ENCODE measurements at places on chromosomes 11 and 22. TPM values are rescaled to one million over a fixed set of nuclear protein-coding genes. Genes with fewer than 3 reads are reported as not detected.

XKR3 gene
- not detected for total RNA-seq

KCNJ11 gene
- total RNA-seq: not detected

EFCAB6 gene
- total RNA-seq: 3.6 TPM

TEF gene
- total RNA-seq: 15.1 TPM

NCAM1 gene
- 35.1 TPM for total RNA-seq

TSPAN18 gene
- not detected for total RNA-seq

VSIG10L2 gene
- total RNA-seq: 0.22 TPM

FAM111B gene
- total RNA-seq: 22.4 TPM

SMTNL1 gene
- not detected for total RNA-seq

CRELD2 gene
- total RNA-seq: 180 TPM

ARHGAP20 gene
- 3.6 TPM for total RNA-seq

OR10A2 gene
- total RNA-seq: not detected

RCN1 gene
- total RNA-seq: 458 TPM

UBQLNL gene
- not detected for total RNA-seq

OR5M10 gene
- not detected for total RNA-seq

RASL10A gene
- not detected for total RNA-seq

CDC42BPG gene
- 0.11 TPM for total RNA-seq

RIC3 gene
- under 0.01 TPM for total RNA-seq

RASD2 gene
- total RNA-seq: under 0.01 TPM

RAB38 gene
- 3.4 TPM for total RNA-seq

PITPNM1 gene
- 16.5 TPM for total RNA-seq

KLHDC7B gene
- total RNA-seq: 0.11 TPM

SAA4 gene
- total RNA-seq: not detected

PYGM gene
- total RNA-seq: 0.33 TPM

SMIM38 gene
- 0.11 TPM for total RNA-seq

OR52H1 gene
- 1.1 TPM for total RNA-seq

OR6A2 gene
- 0.37 TPM for total RNA-seq

NELL1 gene
- not detected for total RNA-seq

GP1BB gene
- total RNA-seq: 0.89 TPM

CASP5 gene
- total RNA-seq: not detected

CLMP gene
- 103 TPM for total RNA-seq

MS4A12 gene
- total RNA-seq: not detected

SCN4B gene
- not detected for total RNA-seq

MMP1 gene
- 221 TPM for total RNA-seq

BATF2 gene
- total RNA-seq: 0.50 TPM

NLRP14 gene
- 0.50 TPM for total RNA-seq

SMARCB1 gene
- 25.7 TPM for total RNA-seq

MRE11 gene
- total RNA-seq: 11.4 TPM

WNT11 gene
- total RNA-seq: not detected

C22orf23 gene
- total RNA-seq: 0.62 TPM

MS4A8 gene
- not detected for total RNA-seq

MS4A6A gene
- not detected for total RNA-seq

CRYAB gene
- total RNA-seq: 6.0 TPM

FAM180B gene
- 0.12 TPM for total RNA-seq

INPP5J gene
- 0.11 TPM for total RNA-seq

TMEM25 gene
- 13.0 TPM for total RNA-seq

PKP3 gene
- total RNA-seq: 0.87 TPM

CYB5R2 gene
- 20.0 TPM for total RNA-seq

SORL1 gene
- 10.6 TPM for total RNA-seq

CRACR2B gene
- total RNA-seq: 1.9 TPM

POU2AF1 gene
- total RNA-seq: not detected

LRP5 gene
- total RNA-seq: 52.1 TPM

RFPL3 gene
- not detected for total RNA-seq

NRGN gene
- total RNA-seq: 1.5 TPM

CDC42EP1 gene
- total RNA-seq: 15.1 TPM

ARVCF gene
- total RNA-seq: 12.4 TPM

TUT1 gene
- total RNA-seq: 7.0 TPM
